ENCODE measurements at places on chromosomes 11 and 22.

DNA sequence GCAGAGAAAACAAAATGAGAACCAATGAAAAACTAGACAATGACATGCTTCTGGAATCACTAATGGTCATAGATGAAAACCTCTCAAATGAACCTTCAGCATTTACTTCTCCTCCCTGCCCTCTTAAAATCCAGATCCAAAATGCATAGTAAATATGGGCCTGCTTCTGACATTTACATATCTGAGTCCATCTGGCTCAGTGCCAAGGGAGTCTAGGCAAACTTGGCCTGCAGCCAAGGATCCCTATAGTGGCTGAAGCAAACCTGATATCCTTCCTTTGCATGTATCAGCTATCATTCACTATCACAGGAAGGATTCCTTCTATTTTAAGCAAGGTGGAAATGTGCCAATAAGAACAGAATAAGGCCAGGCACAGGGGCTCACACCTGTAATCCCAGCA lies 104.8 kb downstream of the C11orf58 start:
- DNase-seq: no peak

- no peak for DNase-seq
These were observed 14.5 kb upstream of the MSANTD2 start for GRCh38 chr11:124814739-124815138.

DNA sequence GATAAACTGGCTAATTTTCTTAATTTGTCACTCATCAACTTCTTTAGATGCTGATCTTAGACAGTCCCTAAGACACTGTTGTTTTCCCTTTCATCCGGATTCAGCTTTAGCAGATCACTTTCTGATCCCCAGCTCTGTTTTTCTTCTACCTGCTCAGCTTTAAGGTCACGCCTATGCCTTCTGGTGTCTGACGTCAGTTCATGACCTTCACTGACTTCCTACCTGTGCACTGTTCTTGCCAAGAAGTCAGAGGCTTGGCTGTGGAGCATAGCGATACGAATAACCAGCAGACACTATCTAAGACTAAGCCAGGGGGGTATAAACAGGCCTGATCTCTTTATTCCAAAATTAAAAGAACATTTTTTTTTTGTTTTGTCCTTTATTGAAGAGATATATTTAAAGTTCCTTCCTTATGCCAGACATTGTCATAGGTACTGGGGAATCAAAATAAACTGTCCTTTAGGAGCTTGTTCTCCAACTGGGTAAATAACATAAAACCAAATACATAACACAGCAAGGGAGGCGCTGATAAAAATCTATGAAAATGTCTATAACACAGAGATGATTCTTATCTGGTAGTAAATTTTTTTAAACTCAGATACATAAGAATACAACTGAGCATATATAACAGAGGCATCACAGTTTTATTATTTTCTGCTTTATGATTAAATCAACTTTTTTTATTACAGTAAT lies 352.2 kb upstream of the CTSC start:
- no peak for DNase-seq

- no peak for DNase-seq
These were observed 70.6 kb downstream of the ZBTB16 start for GRCh38 chr11:114130115-114130576.

DNA sequence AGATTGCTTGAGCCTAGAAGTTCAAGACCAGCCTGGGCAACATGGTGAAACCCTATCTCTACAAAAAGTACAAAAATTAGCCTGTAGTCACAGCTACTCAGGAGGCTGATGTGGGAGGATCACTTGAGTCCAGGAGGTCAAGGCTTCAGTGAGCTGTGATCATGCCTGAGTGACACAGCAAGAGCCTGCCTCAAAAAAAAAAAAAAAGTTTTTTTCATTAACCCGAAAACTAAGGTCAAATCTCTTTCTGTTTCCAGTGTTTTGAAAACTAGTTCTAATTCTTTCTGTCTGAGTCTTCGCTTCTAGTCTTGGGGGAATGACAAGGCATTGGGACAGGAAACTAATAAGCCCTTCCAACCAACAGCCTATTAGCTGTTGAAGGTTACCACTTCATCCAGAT lies 57.6 kb downstream of the LIF start:
- no peak for DNase-seq

DNA sequence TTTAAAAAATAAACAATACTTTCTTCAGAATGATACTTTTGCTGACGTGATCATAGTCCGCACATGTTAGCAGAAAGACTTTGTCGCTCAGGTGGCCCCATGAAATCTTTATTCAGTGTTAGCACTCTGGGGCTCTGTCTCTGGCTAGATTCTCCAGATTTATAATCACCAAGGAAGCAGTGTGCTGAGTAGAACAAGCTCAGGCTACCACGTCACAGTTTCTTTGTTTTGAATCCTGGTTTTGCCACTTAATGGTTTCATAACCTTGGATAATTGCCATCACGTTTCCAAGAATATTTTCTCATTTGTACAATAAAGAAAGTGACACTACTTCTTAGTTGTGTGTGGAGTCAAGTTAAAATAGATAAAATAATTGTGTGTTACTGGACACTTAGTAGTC lies 3.9 kb upstream of the MUC15 start:
- DNase-seq: no peak

DNA sequence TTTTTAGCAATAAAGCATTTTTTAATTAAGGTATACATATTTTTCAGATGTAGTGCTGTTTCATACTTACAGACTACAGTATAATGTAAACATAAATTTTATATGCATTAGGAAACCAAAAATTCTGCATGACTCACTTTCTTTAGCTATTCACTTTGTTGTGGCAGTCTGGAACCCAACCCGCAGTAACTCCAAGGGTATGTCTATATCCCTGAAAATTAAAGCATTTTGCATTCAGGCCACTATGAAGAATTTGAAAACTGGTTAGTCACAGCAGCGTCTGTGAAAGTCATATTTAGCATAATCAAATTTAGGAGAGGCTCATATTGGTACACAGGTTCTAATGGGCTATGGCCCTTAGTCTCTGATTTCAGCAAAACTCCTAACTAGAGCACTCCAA lies 46.8 kb downstream of the BBOX1 start:
- no peak for DNase-seq

DNA sequence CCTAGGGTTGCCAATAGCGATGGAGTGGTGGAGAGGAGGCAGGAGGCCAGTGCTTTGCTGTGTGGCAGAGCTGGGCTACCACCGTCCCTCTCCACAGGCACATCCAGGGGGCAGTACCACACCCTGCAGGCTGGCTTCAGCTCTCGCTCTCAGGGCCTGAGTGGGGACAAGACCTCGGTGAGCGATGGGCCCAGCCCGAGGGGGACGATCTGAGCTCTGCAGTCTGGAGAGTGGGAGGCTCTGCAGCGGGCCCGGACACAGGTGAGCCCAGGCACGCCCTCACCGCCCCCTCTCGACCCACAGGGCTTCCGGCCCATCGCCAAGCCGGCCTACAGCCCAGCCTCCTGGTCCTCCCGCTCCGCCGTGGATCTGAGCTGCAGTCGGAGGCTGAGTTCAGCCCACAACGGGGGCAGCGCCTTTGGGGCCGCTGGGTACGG lies 2.5 kb downstream of the PKP3 start:
- DNase-seq: no peak

DNA sequence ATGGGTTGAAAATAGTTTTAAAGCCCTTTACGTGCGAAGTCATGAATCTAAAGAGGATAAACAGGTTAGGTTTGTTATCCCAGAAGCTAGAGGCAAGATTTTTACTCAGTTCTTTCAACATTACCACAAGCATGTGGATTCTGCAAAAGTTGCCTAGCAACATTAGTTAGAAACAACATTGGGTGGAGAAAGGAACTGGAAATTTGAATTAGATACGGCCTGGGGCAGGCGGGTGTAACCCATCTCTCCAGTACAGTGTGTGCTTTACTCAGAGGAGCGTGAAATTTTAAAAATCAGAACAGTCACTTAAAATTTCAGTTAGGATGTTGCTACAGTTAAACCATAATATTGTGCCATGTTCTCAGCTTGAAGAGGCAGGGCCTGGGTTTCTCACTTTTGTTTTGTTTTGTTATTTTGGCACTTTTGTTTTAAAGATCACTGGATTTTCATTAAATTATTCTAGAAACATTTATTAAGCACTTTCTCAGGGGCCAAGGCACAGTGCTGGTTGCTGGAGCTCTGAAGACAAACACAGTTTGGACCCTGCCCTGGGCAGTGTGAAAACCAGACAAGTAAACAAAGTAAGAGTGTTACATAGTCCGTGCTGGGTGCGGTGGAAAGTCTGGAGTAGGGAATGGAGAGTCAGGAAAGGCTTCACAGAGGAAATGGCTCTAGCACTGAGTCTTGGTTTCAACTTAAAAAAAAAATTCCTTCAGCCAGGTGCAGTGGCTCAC lies 4.4 kb upstream of the WEE1 start:
- DNase-seq: no peak

GRCh38 chr11:118051611-118052461 lies 25.0 kb upstream of the TMPRSS4 start:
- DNase-seq: no peak

DNA sequence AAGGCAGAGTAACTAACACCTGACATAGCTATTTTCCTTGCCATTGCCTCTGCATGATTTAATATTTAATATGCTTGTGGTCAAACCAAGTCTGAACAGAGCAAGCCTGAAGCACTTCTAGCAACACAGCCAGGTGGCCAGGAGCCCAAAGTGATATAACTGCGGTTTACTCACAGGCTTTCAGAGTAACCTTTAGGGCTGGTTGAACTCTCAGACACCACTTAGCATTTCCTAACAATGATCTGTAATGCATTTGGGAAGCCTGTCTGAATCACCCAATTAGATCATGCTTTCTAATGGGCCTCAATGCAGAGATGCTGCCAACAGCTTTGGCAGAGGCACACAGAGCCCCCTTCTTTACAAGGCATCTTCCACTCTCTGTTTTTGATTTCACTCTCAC lies 96.1 kb downstream of the FDX1 start:
- DNase-seq: peak; percentile 5

DNA sequence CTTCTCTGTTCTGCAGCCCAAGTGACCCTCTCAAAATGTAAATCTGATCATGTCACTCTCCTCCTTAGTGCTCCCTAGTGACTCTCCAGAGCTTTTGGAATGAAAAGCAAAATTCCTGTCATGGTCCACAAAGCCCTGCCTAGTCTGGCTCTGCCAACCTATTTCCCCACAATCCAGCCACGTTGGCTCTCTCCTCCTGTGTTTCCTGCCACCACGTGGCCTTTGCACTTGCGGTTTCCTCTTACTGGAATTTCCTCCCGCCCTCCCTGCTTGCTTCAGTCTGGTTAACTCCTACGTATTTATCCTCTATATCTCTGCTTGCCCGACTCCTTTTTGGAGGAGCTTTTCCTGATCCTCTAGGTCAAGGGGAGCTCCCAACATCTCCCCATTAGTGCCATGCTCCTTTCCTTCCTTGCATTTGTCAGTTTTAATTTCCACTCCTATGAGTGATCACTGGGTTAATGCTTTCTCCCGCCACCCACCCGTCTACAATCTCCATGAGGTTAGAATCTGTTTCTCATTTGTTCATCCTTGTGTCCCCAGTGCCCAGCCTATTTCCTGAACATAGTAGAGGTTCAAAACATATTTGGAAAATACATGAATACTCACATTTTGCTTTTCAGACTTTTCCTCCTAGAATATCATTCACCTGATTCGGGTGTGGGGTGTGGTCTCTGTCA lies 11.5 kb downstream of the NNMT start:
- DNase-seq: no peak

- DNase-seq: no peak
These were observed 4.5 kb downstream of the GSTT2 start for GRCh38 chr22:23984430-23984829.

DNA sequence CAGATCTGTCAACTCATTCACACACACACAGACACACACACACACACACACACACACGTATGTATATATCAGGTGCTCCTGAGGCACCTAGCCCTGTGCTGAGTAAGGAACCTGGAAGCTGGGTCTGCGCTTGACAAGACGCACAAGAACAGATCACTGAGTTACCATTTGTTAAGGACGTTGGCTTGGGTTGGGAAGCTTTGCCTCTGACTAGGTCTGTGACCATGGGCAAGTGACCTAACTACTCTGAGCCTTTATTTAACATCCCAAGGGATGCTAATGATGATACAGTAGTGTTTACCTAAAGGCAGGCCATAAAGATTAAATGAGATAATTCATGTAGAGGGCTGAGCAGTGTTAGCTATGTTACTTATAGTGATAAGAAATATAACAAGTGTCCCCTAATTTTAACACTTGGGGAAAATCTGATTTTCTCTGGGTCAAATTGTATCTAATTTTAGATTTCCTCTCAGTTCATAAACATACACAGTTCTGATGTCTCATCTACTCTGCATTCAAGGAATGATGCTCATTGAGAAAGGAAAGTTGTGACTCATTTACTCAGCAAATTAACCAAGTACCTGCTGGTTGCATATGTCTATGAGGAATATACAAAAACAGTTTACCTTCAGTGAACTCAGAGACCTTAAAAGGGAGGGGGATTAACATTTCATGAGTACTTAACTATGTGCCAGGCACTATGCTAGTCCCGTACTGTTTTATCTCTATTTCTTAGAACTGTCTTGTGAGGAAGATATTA lies 13.6 kb downstream of the RNF185 start:
- DNase-seq: no peak

DNA sequence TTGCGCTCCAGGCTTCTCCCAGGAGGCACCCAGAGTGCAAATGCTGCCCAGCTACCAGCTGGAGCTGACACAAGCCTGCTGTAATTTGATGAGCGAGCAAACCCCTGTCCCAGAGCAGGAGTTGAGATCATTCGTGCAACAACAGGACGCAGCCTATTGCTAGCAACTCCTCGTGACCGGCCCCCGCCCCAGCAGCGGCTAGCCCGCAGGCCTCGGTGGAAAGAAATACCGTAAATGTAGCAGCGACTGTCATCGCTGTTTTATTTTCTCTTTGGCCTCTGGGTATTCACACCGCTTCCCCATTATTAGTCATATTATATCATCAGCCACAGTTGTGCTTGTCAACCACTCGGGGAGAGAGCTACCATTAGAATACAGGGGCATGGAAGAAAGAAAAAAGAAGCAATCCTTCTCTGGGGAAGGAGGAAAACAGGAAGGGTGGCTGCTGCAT lies 59.2 kb upstream of the ATXN10 start:
- no peak for DNase-seq

DNA sequence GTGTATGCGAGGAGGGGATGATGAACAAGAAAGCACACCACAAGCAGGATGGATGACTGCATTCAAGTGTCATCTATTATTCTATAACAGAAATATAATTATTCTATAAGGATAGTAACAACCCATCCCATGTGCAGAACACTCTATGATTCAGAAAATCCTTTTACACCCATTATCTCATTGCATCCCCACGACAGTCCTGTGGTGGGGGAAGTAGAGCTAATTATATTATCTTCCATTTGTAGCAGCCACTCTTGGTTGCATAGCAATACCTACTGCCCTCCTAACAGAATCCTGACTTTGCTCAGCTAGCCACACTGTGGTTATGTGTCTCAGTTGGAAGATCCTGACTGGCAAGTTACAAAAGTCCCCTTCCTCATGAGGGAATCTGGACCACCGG lies 406.5 kb upstream of the NARS2 start:
- DNase-seq: no peak

- no peak for DNase-seq
These were observed 64.3 kb upstream of the SHANK2 start for GRCh38 chr11:71316701-71317100.

- DNase-seq: peak; percentile 64
These were observed 152.8 kb downstream of the NCAM1 start for GRCh38 chr11:113113801-113114704.

Measured in occipital lobe (tissue), 3 donors.